Calu3 (cell line): ENCODE measurements at places on chromosomes 1 and 21. TPM values are rescaled to one million over a fixed set of nuclear protein-coding genes. Genes with fewer than 3 reads are reported as not detected.

DNA sequence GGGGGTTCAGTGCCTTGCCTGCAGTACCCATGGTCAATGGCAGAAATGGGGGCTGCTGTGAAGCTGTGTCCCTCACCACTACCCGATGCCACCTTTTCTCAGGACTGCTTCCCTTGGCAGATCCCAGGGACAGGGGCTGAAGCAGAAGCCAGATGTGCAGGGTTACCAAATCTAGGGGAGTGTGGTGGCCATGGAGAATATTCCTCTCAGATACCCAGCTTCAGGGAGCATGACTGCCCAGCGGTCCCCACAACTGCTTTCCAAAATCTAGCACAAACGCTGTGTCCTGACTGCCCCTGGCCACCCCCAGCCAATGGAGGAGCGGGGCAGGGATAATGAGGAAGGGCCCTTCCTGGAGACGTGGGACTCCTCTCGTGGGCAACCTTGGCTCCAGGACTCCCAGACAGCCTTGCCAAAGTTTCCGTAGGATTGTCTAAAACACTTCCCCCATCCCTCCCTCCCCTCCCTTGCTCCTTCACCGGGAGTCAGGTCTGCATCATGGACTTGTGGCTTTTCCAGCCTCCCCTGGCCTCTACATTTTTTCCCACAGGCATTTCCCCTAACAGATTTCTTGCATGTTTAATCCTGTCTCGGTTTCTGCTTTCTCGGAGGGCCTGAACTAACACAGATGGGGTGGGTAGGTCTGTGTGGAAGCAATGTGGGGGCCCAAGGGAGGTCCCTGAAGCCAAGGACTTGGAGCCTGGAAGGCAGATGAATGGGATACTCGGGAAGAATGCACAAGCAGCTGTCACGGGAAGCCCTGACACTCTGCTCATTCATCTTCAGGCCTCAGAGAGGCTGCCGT is 80.5 kb downstream of the OMA1 start:
- no peak for DNase-seq

GRCh38 chr21:35259457-35259856 is 210.4 kb upstream of the RUNX1 start:
- peak; percentile 48 for DNase-seq

DNA sequence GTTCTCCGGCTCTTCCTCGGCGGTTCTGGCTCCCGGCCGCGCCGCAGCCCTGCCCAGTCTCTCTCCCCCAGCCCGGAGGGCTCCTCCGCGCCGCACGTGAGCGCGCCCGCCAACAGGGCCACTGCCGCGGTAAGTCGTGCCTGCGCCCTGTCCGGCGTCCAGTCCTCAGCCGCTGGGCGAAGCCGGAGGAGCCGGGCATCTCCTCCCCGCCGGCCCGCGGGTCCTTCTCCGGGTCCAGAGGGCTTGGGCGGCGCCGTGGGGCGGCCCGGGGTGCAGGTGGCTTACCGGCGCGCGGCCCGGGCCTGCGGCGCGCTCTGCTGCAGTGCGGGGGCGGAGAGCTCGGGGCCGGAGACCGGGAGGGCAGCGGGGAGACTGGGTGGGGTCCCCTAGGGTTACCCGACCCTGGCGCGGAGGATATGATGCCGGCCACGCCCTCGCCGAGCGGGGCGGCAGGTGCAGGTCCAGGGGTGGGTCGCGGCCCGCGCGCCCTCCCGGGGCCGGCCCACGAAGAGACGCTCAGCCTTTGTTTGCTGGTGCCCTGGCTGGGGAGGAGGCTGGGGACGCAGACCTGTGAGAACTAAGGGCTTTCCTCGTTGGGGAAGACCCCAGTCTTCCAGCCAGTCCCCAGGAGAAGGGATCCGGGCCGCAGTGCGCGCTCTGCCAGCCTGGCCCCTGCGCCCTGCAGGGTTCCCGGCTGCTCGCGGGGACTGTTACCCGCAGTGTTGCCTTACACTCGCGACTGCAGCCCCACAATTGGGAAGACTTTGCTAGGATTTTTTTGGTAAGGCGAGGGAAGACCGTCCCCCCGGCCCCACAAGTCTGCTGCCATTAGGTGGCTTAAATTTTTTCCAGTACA is at the start of gene DOP1B:
DOP1B (plus strand) TSS at position 10 of the 856 bp plus-strand sequence. CDS start 7,910 bp downstream, outside the sequence.
- DNase-seq, result no peak

DNA sequence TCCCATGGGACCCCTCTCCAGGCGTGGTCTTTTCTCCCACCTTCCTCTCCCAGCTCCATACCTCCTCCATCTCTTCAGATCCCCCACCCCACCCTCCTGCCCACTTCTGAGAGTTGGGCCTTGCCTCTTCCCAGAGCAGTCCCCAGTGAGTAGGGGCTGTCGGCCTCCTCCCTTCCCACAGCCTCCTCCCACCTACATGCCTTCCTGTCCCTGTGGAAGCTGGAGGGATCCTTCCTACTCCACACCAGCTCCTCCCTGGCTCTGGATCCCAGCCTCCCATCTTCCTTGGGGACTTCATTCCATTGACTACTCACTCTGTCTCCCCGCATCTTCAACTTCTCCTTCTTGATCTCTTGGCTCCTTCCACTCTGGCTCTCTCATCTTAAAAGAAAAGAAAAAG is 24.9 kb downstream of the KCNQ4 start:
- DNase-seq, result no peak

- no peak for DNase-seq
Observed at GRCh38 chr1:231279081-231279480, 38.1 kb downstream of the GNPAT start.

DNA sequence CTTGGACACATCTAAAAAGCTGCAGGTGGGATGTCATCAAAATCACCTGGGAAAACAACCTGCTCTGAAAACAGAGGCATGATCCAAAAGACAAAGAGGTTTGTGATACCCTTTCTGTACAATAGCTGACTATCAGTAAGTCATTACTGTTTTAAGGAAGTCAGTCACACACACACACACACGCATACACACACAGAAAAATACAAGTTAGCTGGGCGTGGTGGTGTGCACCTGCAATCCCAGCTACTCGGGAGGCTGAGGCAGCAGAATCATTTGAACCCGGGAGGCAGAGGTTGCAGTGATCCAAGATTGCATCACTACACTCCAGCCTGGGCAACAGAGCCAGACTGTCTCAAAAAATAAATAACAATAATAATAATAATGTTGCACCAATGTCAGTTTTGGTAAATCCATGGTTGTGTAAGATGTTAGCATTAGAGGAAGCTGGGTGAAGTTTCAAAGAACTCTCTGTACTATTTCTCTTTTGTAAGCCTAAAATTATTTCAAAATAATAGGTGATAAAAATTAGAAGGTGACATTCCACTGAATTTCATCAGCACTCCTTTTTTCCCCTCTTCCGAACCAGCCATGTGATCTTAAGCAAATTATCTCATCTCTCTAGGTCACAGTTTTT is 9.9 kb upstream of the HLCS start:
- DNase-seq, result no peak

DNA sequence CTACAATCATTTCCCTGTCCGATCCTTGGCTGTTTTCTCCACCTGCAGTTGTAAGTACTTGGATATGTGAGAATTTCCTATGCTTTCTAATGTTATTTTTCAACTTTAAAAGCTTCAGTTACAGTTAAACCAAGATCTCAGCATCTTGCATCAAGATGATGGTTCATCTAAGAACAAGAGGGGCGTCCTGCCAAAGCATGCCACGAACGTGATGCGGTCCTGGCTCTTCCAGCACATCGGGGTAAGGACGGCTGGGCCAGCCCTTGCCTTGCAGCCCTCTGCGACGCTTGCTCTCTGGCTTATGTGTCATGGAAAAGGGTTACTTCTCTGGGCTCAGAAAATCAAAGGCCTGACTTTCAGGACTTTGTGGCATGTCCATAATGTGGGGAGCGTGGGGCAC is 46.8 kb downstream of the PKNOX1 start:
- DNase-seq, result no peak

DNA sequence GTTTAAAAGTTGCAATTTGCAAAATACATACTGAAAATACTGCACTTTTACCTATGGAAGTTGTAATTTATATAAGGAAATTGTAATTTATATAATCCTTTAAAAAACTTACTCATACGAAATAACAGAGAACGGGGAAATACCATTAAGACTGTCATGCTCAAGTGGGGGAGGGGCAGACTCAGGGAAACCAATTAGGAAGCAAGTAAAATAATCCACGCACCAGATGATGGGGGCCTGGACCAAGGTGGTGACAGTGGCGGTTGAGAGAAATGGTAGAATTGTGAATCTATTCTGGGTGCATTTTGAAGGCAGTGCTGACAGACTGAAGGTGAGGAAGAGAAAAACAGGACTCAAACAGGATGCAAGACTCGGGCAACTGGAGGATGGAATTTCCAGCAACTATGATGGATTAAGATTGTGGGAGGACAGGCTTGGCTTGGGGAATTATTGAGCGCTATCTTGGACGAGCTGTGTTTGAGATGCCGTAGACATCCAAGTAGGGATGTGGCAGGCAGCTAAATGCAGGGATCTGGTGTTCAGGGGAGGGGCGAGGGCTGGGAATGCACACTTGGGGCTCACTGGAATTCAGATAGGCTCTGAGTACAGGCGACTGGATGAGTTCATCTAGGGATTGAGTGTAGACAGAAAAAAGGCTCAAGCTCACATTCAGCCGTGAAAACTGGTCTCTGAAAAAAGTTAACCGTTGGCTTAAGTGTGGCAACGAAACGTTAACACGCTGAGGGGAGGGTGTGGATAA is 977 bp downstream of the LCA5L start:
- no peak for DNase-seq

- peak; percentile 85 for DNase-seq
Observed at GRCh38 chr1:167043752-167044488, 46.3 kb downstream of the GPA33 start.

Gene MSH4
- total RNA-seq, result 0.54 and 0.83 TPM in 2 replicates

Gene GBP7
- 0.19 and 0.24 TPM in 2 replicates for total RNA-seq

Gene FAM167B
- 1.5 and 1.8 TPM in 2 replicates for total RNA-seq
